Activated CD8-positive, alpha-beta T cell treated with anti-CD3 and anti-CD28 coated beads, Interleukin-2, amount 10 ng/mL, durations not matched to agents 7 days and 5 days (primary cell): ENCODE measurements at places on chromosomes 3 and 15.

DNA sequence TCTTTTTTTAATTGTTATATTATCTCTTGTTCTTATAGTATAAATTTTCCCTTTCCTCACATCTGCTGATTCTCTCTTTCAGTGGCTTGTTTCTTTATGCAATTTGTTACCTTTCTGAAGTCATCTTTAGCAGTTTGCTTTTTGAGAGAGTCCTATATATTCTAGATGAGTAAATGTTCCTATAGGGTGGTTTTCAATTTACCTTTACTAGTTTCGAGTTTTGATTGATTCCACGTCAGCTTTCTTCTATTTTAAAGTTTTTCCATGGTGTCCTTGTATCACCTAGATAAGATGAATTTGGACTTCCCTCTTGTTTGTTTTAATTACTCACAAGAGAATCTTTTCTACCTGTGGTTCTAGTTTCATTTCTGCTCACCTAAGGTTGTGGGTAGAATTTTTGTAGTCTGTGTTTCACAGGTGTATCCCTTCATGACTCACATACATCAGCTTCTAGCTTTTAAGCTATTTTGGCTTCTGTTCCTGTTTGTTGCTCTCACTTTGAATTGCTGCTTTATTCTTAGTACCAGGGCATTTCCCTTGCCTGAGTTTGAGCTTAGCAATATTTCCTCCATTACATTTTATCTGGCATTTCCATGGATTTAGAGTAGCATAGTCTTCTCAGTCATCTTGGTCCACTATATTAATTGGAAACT is 6.4 kb downstream of the TEX9 start:
- no peak for DNase-seq

DNA sequence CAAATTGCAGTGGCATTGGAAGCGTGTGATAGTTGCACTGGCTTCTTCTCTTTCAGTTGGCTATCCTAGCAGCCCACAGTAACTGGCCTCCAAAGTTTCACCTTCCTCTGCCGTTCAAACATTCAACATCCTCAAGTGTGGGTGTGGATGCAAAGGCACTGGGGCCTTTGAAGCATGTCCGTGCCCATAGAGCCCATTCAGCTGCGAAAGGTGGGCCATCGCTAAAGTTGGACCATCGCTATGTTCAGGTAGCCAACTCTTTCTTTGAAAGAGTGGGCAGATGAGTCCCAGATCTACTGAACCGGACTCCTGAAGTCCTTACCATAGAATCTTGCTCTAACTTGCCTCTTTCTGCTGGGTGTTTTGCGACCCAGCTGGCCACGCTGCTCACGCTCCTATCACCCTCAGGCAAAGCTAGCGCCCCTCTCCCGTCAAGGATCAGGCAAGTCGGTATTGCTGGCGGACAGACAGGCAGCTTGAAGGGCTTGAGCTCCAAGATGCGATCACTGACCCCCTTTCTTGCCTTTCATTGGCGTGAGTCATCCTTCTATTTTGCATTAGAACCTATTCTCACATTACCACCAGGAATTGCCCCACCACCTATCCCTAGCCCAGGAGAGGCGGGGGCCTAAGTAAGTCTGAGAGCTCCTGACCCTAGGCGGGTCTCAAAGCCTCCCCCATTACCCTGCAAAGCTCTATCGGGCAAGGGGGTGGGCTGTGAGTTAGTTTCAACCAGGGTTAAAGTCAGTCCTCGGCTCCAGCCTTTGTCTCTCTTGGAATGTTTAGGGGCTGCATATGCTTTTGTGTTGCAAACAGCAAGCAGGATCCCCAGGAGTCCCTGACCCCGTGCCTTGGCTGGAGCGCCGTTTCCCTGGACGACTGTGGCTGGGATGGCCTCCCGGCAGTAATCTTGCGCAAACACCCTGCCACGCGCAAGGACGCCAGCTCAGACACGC is 28.7 kb downstream of the ZIC4 start:
- no peak for DNase-seq

DNA sequence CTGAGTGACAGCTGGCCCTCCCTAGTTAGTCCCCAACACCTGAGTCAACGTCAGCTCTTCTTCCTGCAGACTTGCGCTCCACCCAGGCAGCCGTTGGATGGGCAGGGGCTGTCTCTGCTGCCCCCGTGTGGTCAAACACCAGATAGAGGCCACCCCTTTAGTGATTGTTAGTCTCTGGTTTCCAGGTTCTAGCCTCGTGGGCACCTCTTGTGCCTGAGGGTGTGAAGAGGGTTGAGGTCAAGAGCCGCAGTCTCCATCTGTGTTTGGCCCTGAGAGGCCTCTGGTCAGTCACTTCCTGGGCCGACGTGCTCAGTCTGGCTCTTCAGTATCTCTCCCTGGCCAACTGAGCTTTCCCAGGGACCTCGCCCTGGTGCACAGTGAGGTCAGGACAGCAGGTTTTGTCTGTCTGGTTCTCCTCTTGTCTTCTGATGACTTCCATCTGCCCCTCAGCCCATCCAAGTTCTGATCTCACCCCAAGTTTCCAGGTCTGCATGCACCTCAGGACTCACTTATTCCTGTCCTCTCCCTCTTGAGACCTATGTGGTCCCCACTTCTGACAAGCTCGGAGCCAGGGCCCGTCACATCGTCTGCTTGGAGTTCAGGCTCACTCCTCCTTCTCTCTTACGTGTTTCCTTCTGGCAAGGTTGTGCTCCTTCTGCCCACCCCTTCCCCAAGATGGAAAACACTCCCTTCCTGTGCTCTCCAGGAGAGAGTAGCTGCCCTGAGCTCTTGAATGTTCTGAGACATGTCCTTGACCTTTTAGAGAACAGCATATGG is 20.9 kb downstream of the CD276 start:
- DNase-seq, result peak; percentile 79

DNA sequence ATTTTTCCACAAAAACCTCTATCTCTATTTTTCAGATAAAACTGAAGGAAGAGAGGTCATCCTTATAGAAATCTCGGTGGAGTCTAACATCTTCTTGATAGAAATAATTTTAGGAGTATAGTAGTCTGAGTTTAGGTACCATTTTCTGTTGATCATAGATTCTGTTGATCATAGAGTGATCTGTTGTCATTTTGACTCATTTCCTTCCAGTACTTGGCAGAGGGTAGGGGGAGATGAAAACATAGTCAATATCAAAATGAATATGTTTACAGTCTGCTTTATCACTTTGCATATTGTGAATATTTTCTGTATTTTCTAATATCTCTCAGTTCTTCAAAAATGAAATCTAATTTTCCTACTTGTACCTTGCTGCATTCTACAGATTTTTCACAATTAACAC is 353.4 kb downstream of the FEZF2 start:
- DNase-seq, result no peak

DNA sequence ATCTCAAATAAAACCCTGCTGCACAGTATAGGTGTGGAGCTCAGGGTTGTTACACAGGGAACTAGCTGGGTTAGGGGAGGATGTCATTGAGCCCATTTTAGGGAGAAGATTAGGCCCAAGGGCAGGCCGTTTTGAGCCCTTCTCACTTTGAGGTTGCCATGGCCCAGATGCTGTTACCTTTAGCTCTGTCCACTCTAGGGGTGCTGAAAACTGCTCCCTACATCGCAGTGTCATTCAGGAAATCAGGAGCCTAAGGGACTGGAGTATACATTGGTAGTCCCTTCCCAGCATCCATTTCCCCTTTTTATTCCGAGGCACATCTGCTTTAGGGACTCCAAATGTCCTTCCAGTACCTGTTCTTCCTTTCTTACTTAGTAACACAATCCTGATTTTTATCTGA is 79.0 kb upstream of the SELENOK start:
- no peak for DNase-seq

- no peak for DNase-seq
Observed at GRCh38 chr15:82305621-82306048, 43.0 kb downstream of the SAXO2 start.

GRCh38 chr15:65337436-65338070 is 33.1 kb downstream of the RNU5B-1 start:
- no peak for DNase-seq

GRCh38 chr15:83061680-83062079 is 5.4 kb downstream of the BTBD1 start:
- DNase-seq, result no peak

DNA sequence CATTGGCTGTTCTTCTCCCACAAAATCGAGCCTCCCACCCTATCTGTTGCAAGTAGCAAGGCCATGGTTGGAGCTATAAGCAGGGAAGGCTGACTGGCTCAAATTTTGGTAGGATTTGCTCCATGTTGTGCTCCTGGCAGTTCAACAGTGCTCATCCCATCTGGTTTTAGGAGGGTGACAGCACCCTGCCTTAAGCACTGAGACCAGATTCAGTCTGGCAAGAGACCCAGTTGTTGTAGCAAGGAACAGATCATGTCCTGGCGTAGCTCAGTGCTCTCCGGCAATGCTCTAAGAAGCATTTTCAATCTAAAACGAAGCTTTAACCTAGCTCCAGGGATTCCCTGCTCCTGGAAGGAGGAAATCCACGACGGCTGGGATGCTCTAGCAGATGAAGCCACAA is 91.2 kb downstream of the RGMA start:
- DNase-seq, result no peak

- no peak for DNase-seq
Observed at GRCh38 chr15:85282504-85283115, 97.8 kb upstream of the AKAP13 start.

GRCh38 chr3:21913791-21914190 is 162.8 kb upstream of the ZNF385D start:
- no peak for DNase-seq

- no peak for DNase-seq
Observed at GRCh38 chr15:26867200-26868007, 542 bp downstream of the GABRA5 start.

DNA sequence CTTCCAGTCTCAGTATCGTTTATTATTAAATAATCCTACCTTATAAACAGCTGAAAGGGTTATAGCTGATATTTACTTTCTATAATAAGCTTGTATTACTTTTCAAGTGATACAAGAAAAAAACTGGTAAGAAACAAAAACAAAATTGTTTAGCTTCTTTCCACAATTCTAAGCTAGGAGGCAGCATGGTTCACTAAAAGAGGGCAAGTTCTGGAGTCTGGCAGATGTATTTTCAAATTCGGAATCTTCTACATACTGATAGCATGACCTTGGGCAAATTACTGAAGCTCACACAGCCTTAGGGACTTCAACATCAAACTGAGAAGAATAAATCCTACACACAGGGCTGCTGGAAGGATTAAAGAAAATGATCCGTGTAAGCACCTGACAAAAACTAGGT is 15.4 kb downstream of the C15orf62 start:
- no peak for DNase-seq

DNA sequence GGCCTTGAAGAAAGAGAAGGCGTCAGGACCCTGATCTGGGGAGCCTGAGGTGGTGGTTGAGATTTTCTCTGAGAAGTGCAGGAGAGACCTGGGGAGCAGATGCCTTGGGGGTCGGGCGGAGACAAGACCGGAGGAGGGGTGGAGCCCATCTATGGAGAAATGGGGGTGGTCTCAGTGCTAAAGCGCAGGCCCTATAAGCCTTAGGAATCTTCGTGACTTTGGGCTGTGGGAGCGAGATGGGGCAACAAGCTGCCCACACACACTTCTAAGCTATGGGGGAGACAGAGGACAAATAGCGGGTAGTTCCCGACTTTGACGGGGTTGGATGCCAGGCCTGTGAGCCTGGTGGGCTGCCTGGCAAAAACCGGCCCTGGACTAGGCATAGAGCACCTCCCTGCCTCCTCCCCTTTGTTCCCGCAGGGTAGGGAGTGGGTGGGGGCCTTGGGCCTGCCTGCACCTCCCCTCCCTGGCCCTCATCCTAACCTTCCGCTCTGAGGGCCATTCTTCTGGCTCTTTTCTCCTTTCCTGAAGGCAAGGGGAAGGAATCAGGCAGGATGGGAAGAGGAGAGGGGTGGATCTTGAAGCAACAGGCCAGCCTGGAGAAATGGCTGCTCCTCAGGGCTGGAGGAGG is 880 bp downstream of the NISCH start:
- DNase-seq, result no peak

DNA sequence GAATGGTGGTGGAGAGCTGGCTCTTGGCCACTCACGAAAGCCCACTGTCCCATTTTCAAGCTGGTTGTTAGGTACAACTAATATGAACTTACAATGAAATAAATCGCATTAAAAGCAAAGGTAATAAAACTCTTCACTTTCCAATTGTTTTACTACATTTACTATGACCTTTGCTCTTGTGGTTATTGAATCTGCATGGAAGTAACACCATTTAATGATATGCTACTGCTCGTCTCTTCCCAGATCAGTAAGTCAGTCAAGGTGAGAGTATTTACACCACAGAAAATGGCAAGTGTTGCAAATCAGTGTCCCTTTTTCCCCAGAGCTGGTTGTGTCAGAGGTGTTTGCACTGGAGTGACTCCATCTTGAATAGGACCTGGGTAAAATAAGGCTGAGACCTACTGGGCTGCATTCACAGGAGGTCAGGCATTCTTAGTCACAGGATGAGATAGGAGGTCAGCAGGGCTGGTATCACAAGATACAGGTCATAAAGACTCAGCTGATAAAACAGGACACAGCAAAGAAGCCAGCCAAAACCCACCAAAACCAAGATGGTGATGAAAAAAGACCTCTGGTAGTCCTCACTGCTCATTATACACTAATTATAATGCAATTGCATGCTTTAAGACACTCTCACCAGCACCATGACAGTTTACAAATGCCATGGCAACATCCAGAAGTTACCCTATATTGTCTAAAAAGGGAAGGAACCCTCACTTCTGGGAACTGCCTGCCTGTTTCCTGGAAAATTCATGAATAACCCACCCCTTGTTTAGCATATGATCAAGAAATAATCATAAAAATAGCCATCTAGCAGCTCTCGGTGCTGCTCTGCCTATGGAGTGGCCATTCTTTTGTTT is 57.6 kb downstream of the FRMD4B start:
- no peak for DNase-seq

DNA sequence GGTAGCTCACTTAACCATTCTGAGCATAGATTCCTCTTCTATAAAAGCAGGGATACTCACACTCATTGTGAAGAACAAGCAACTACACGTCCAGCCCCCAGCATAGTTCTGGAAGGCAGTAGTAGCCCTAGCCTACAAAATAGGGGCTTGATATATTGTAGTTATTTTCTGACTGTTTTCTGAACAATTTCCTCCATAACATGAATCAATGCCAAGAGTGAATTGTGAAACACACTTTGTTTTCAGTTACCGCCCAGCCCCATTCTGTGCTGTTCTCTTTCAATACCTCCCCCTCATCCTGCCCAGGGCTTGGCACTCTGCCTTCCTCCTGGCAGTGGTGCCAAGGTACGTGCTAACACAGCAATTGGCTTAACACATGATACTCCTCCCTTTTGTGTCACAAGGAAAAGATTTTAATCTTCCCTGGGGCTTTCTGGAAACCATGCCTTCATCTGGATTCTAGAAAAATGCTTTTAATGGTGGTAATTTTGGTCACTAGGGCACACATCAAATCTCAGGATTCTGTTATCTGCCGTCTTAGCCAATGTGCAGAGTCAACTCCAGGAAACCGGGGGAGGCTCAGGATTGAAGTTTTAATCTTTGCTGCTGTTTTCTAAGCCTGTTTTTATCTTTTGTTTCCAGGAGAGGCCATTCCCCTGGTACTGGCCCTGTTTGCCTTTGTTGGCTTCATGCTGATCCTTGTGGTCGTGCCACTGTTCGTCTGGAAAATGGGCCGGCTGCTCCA is 37.2 kb downstream of the IL20RB start:
- no peak for DNase-seq

- no peak for DNase-seq
Observed at GRCh38 chr15:90929246-90930019, 2.9 kb downstream of the HDDC3 start.
